Heart left ventricle (tissue), 16 donors: ENCODE measurements at places on chromosomes 7 and 10. TPM values are rescaled to one million over a fixed set of nuclear protein-coding genes. Genes with fewer than 3 reads are reported as not detected.

DNA sequence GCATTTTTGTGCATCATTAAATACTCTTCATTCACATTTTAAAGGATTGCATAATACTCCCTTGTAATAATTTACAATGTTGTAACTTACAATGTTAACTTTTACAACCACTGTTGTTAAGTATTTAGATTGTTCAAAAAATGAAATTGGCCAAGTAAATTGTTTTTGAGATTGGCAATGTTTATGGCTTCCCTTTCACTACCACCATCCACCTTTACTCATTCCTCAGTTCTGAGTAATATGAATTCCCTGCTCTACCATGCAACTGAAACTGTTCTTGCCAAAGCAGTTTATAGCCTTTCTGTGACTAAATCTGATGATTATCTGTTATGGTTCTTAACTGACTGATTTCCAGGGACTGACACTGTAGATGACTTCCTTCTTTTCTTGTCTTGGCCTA, 80.5 kb upstream of the TMEM106B start:
- DNase-seq: no peak

TFR2 gene
- 0.15 TPM for total RNA-seq

HNRNPF gene
- total RNA-seq: 79.1 TPM

PNLIPRP1 gene
- total RNA-seq: 0.52 TPM

GRCh38 chr10:81130014-81130413, 592.3 kb downstream of the SH2D4B start:
- no peak for DNase-seq

GRCh38 chr10:79547973-79548372, 12.2 kb downstream of the SFTPA2 start:
- DNase-seq: no peak
